ENCODE measurements at places on chromosomes 2 and 18.

DNA sequence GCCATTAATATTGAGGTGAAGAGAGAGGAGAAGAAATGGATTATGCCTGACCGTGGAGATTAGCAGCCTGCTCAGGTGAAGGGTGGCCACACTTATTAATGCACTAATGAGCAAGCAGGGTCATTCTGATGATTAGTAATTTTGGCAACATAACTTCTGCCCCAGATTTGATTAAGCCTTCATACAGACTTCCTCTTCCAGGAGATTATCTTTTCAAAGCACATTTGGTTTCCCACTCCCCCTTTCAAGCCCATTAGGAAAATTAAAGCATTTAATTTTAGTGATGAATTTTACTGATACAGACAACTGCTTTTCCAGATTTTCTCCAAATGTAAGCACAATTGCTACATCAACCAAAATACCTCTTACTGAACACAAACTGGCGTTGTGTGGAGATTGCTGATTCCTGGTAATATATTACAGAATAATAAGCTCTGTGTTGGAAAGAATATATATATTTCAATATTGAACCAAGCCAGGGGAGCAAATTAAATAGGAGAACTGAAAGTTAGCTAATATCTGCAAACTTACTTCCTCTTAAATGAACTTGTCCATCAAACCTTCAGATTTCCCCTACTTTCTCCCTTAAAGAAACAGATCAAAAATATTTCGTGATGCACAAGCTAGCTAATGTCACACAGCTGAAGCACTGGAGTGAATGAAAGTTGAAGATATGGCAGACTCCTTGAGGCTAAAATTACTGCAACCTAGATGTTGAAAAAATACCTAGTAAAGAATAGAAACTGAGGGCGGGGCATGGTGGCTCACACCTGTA lies 140.8 kb downstream of the FAM210A start:
- no peak for DNase-seq

DNA sequence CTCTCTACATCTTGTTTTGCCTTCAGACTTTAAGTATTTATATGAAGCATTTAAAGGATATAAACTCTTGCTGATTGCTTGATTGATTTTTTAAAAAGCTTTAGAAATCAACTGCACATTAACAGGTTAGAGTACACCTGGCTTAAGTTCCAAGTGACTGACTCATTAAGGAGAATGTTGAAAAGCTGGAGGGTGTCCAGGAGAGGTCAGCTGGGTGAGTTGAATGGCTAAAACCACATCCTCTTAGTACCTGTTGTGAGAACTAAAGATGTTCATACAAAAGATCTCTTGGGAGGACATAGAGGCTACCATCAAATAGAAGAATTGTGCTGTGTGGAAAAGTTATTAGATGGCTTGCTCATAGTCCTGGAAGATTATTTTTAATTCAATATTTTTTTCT lies 206.8 kb downstream of the TXNL1 start:
- no peak for DNase-seq

GRCh38 chr2:45029215-45029614 lies 20.0 kb upstream of the SIX2 start:
- no peak for DNase-seq

DNA sequence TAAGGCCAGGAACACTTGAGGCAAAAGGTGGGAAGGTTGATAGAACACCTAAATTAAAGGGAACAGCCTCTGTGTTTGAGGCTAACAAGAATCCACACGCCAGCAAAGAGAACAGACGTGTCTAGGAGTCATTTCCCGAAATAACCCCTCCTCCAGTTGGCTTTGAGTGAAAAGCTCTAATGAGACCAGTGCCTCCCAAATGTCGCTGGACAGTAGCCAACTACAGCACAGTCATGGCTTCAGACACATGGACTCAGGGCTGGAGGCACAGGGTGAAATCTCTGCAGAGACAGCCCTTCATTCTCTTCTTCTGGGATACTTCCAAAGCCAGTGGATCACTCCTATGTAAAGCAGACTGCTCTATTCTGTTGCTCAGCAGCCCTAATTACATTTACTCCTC lies 49.6 kb downstream of the SOWAHC start:
- DNase-seq, result no peak

DNA sequence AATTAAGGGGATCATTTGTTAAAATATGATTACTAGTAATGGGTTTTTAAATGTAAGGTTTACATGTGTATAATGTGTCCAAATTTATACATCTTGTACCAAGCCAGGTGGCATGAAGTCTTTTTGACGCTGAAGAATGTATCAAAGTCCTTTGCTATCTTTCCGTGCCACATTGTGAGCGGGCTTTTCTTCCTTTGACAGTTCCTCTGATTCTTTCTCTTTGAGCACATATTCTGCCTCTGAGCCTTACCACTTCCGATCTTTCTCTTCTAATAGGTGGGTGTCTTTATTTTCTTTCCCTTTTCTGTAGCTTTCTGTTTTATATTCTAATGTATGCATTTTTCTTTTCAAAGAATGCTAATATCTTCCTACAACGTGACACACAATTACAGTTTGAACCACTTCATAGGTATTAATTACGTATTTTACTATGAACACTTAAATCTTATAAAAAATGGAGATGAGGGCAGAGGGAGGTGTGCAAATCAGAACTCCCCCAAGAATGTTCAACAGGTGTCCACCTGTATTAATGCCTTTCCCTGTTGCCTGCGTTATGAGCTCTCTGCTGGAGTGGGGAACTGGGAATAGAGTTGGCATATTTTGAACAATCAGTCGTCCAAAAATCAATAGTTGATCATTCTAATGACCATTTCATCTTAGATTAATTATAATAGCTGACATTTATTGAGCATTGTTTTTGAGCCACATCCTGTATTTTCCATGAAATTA lies 175.5 kb downstream of the TPGS2 start:
- DNase-seq, result no peak

GRCh38 chr2:54546518-54546917 lies 90.4 kb downstream of the SPTBN1 start:
- DNase-seq, result no peak

- no peak for DNase-seq
Measured at GRCh38 chr18:905307-905947, 756 bp downstream of the ADCYAP1 start.

- DNase-seq, result no peak
Measured at GRCh38 chr18:70207181-70207580, 1.7 kb upstream of the RTTN start.

DNA sequence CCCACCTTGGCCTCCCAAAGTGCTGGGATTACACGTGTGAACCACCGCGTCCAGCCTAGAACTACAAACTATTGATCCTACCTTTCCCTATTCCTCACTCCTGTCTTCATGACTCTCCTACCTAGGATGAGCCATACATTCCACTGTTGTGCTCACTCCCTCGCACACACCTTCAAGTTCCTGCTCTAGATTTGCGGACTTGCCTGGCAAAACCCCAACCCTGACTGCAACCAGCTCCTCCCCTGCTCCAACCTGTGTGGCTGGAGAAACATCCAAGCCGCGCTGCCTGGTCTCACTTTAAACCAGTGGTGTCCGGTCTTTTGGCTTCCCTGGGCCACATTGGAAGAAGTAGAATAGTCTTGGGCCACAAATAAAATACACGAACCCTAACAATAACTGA lies 5.0 kb upstream of the DNPEP start:
- no peak for DNase-seq

- no peak for DNase-seq
Measured at GRCh38 chr2:216082805-216083204, 1.1 kb downstream of the TMEM169 start.

DNA sequence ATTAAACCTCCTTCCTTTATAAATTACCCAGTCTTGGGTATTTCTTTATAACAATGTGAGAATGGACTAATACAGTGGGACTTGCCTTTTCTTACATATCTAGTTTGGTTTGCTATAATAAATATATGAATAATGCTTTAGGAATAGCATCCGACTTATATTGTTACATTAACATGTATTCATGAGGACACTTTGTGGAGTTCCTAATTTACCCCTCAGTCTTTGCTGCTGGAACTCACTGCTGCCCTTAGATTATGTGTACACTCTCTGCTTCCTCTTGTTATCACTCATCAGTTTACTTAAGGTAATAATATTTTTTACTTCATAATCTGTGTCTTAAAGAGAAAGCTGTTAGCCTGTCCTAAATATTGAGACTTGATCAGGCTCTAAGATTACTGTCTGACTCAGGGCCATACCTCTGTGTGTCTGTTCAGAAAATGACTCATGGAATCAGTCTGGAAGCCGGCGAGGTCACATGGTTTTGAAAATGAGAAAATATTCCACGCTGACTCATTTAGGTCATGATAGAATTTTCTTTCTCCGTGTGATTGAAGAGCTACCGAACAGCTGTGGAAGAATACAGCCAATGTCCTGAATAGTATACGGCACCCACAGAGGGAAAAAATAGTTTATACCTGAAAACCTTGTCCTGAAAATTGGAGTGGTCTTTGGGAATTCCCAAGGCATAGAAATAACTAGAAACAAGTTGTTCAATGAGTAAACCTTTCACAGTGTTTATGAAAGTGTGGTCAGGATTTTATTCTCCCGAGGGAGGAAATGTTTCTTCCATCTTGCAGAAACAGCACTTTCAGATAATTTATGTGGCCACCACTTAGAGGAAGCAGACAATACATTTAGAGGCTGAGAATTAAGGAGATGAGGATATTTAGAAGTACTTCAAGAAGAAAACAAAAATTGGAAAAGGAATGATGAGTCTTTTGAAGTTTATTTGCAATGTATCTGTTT lies 156.4 kb downstream of the DSEL start:
- DNase-seq, result no peak

GRCh38 chr2:10281891-10282290 lies 20.8 kb upstream of the HPCAL1 start:
- no peak for DNase-seq

DNA sequence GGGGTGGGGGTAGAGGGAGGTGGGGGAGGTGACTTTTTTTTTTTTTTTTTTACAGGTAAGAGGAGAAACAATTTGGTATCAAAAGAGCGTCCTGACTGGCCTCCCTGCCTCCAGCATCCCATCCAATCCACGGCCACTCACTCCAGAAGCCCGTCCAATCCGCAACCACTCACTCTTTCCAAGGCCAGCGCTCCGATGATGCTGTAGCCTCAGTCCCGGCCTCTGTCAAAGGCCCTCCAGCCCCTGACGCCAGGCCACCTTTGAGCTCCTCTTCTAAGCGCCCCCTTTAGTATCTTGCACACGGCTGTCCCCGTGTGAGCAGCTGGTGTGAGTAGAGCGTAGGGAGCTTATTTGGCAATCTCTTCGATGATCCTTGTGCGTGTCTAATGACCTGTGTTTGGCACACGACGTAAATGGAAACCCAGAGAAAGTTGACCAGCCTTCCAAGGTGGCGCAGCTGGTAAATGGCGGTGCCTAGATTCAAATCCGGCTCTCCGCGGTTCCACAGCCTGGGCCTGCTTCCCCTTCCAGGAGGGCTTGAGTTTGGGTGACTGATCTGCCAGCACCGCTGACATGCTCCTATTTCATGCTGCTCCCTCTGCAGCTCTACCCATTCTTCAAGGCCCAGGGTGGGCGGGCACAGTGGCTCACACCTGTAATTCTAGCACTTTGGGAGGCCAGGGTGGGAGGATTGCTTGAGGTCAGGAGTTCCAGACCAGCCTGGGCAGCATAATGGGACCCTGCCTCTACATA lies 23.8 kb upstream of the PXDN start:
- no peak for DNase-seq

DNA sequence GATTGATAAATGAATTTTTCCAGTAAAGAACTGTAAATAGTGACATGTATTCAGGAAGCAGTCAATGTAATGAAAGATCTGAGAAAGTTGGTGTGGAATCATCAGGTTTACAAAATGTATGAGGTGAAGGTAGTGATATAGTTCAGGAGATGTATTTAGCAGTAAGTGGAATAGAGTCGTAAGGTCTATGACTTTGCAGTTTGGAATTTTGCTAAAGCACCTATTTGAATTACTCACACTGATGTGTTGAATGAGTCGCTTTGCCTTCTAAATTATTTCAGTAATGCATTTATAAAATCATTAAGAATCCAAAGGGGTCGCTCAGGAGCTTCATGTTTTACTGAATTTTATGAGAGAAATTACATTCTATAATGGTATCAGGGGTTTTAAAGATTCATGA lies 713.7 kb downstream of the DSC3 start:
- no peak for DNase-seq

DNA sequence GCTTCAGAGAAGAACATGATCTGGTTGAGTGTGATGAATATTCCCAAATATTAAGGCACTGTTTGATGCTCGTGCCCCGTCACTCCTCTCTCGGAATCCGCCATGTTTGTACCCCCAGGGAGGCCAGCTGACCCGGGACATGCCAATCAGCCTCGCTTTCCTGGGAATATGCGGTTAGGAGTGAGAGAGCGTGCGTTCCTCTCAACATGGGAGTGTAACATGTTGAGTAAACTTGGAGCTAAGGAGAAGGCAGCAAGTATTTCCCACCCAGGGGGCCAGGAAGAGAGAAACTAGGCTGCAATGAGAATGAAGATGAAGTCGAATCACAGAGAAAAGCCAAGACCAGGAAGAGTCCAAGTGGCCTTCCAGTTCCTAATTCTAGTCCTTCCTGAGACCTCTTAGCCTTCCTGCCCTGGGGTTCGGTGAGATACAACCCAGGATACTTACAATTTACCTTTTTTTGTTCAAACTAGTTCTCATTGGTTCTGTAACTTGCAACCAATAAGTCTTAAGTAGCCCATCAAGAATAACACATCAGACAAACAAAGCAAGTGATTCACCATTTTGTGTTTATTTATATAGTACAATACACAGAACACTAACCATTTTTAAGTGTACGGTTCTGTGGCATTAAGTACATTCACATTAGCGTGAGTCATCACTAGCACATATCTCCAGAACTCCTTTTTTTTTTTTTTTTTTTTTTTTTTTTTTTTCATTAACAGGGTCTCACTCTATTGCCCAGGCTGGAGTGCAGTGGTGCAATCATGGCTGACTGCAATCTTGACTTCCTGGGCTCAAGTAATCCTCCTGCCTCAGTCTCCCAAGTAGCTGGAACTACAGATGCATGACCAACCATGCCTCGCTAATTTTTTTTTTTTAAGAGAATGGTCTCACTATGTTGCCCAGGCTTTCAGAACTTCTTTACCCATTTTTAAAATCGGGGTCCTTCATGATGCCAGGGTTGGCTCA lies 36.4 kb upstream of the SLC1A4 start:
- no peak for DNase-seq

DNA sequence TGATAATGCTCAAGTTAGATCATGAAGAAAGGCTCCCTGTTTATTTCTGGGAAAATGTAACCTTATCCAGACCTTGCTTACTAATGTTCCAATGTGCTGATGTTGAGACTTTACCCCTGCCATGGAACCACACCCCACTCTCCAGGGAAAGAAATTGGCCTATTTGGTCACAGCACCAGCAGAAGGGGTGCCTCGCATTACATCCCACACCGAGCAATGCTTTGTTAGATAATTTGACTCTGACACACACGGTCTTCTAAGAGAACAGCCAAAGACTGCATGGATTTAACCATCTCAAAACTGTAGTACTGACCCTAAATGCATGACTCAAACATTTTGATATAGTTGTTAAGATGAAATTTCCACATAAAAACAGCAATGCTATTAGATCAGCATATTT lies 152.1 kb upstream of the CCDC150 start:
- no peak for DNase-seq
